Fibroblast of skin of left quadriceps (primary cell): ENCODE measurements at places on chromosomes 16 and 17.

DNA sequence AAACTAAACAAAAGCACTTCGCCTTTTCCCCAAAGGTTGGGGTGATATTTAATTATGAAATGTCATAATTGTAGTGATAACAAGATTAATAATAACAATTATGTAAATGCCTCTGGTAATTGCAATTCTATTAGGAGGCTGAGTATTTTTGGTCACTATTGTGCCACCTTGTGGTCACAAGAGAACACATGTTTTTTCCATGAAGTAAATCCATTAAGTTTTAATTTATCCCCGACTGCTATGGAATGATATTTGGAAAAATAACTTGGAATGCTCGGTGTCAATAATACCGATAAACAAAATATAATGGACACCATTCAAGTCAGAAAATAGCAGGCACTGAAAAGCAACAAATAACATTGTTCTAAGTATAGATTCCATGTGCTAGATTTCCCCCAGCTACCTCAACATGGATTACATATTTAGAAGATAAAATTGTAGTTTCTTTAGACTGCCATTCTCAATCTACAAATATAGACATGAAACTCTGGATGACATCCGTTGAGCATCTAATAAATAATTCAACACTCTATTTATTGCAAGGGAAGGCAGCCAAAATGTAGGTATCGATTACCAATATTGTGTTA is 25.0 kb upstream of the KCNJ2 start:
- no peak for DNase-seq

DNA sequence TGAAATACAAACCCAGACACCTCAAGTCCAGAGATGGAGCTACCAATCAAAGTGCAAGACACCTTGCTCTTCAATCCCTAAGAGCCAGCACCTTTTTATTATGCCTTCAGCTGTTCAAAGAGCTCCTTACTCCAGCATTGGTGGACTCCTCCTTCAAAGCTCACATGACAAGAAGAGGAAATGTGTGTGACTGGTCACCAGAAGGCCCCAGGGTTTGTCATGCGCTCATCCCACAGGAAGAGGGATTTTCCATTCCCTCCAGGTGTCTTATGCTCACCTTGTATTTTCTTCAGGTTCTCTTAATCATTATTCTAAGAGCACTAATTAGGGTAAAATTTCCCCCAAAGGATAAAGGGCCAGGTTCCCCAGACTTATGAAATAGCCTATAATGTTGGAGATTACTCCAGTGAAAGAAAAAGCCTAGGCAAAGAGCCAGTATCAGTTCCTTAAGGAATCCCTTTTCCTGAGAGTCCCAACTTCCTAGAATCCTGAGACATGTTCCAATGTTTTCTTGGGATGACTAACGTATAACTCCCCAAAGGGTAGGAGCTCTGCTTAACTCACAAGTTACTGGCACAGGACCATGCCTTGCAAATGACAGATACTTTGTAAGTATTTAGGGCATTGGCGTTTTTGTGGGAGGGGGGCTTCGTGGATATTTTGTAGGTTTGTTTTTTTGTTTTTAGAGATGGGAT is 56.9 kb upstream of the SOX9 start:
- DNase-seq: peak; percentile 3

GRCh38 chr16:70381604-70382342 is 35.1 kb downstream of the DDX19A start:
- DNase-seq: no peak

GRCh38 chr17:49104511-49105074 is 28.0 kb upstream of the B4GALNT2 start:
- DNase-seq: no peak

GRCh38 chr17:66375121-66375520 is 72.7 kb downstream of the PRKCA start:
- no peak for DNase-seq

DNA sequence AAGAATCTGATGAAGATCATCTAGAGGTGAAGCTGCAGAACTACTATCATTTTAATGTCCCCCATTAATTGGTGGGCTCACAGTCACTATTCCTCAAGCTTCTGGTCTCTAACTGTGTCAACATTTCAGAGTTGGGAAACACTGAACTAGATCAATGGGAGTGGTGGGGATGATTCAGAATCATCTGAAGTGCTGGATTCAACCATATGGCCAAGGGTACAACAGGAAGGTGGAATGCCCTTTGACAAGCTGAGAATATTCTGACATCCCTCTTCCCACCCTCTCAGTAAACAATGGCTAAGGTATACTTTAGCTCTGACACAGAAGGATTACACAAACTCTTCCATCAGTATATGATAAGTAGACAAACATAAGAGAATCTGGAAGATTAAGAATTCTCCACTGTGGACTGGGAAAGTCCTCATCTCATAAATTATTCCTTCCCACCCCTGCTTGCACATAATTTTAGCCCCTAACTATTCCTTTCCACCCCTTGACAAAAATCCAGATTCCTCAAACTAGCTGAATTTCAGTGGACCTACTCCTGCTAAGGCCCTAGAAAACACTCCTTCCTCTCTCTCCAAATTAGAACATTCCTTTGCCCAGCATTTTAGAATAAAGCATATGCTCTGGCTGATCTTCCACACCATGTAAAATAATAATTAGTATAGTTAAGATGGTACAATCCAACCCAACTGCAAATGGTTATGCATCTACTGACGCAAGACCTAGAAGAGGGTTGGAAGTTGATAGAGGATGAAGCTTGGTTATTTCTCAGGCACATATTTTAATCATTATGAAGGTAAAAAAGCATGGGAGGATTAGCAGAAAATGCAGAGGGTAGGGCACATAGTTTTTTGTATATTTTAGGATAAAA is 16.3 kb upstream of the RFFL start:
- DNase-seq: no peak

GRCh38 chr16:12272264-12272663 is 295.7 kb downstream of the SNX29 start:
- no peak for DNase-seq

DNA sequence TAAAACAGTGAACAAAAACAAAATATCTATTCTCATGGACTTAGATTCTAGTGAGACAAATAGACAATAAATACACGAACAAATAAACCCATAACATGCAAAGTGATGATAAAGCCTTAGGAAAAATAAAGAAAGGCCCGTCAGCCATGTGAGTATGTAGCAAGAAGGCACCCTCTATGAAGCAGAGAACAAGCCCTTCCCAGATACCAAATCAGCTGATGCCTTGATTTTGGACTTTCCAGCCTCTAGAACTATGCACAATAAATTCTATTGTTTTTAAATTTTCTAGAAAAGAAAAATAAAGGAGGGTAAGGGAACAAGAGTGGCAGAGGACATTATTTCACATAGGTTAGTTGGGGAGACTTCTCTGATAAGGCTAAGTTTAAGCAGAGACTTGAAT is 40.7 kb upstream of the SMURF2 start:
- DNase-seq: no peak

GRCh38 chr17:65599650-65600049 is 38.2 kb upstream of the AXIN2 start:
- DNase-seq: no peak

DNA sequence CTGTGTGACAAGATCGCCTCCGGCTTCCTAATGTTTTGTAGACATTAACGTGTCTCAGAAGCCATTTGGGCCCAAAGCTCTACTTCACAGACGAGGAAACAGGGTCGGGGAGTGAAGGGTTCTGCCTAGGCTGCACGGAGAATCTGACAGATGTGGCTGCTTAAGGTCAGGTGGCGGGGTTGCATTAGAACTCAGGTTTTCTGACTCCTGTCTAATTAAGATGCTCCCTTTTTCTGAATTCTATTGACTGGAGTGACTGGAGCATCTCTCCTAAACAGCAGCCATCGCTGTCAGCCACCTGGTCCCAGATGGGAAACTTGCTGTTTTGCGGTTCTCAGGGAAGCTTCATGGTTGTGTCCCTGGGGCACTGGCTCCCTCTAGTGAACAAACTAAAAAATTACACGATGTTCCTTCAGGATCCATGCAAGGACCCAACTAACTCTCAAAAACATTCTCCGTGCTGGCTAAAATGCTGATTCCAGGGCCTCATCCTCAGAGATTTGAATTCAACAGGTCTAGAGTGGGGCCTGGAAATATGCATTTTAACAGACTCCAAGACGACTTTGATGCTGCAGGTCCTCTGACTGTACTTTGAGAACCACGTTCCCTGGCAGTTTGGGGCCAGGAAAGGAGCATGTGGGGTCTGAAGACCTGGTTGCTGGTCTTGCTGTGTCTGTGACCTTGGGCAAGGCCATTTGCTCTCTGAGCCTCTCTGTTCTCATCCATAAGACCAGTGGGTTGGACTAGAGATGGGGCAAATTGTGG is 117.4 kb downstream of the IRF8 start:
- peak; percentile 26 for DNase-seq

GRCh38 chr17:9444687-9445086 is 130.9 kb downstream of the STX8 start:
- no peak for DNase-seq

DNA sequence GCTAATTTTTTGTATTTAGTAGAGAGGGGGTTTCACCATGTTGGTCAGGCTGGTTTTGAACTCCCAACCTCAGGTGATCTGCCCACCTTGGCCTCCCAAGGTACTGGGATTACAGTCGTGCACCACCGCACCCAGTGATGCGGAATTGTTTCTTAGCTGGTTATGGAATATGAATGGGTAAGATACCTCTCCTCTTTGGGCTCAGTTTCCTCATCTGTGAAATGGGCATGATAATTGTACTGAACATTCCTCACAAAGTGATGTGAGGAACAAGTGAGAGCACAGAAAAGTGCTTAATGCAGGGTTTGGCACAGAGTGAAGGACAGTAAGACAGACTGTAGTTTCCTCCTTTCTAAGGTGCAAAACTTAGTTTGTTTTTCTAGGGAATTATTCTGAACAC is 31.0 kb upstream of the NFAT5 start:
- DNase-seq: no peak

DNA sequence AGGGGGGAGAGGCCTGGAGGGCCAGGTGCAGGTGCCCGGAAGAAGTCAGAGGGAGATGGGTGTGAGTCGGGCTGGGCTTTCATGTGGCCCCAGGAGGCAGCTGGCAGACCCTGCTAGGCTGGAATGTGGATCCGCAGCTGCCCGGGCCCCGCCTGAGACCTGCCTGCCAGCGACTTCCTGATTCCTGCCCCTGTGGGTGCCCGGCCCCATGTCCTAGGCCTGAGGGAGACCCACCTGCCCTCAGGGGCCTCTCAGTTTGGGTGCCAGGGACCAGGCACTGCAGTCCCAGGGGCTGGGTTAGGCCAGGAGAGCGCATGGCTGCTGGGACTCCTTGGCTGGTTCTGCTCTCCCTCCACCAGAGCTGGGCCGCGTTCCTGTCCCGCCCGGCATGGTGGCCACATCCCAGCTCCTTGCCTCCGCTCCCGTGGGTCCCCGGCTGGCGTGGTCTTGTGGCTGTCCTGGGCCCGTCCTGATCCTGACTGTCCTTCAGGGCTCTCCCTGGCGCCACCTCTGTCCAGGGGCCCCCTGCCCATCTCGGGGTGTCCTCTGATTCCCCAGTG is 22.1 kb upstream of the SPNS2 start:
- DNase-seq: no peak

DNA sequence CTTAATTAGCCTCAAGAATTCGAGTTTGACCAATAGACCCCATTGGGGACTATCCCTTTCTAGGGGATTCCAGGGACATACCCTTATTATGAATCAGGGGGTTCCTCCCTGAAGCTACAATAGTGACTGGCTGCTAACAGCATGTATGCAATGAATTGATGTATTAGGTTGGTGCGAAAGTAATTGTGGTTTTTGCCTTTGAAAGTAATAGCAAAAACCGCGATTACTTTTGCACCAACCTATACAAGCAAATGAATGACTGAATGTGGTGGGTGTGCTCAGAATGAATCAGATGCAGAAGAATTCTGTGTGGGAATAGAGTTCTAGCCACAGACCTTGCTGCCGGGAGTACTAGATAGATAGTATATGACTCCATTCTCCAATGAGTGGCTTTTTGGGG is 76.7 kb downstream of the HLF start:
- peak; percentile 45 for DNase-seq

DNA sequence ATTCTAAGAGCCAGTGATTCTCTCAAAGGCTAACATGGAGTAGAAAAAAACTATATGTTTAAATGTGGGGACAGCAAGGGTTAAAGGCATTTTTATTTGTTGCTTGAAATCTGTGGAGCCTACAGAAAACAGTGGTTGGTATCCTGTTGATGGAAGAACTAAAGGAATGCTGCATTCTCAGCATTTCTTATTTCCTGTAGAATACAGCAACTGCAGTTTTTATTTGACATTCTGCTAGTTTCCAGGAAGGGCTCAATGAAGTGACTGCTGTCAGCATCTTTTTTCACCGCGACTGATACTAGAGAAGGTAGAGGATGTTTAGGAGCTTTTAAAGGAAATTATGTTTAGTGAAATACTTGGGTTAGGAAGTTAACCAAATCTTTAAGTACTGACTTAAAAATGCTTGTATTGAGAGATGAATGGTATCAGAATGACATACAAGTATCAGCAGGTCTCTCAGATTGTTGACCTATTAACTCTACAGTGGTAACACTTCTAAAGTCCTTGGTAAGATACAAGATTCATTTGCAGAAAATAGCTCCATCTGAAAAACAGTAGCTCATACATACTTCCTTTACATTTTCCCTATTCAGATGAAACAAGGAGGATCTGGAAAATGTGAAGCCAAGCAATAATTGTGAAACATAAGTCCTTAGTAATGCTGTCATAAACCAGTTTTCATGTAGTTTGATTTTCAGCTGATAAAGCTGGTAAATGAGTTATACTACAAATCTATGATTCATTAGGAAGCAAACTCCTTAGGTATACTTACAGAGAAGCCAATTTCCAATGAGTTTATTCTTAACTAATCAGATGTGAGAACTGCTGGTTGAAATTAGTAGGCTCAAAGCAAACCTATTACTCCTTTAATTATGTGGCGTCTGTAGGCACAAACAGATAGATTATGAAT is 15.2 kb downstream of the CLTC start:
- DNase-seq: no peak

DNA sequence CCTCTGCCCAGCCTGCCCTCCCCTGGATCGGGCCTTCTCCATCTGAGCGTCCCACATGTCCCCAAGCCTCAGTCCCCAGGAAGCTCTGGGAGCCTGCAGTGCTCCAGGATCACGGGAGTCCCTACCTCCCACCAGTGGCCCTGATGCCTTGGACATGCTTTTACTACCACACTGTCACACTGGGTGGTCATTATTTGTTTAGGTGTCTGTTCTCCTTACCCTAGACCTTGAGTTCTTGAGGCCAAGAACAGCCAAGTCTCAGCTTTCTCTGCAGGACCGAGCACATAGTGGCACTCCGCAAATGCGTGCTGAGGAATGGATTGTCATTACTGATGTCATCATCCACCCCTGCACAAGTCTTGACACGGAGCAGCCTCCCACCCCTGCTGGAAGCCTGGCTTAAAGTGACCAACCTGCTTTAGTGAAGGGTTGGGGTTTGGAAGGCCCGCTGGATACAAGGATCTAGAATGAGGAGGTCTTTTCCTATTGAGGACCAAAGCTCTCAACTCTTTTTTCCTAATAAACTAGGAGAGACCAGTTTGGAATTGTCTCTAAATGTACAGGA is 132.9 kb upstream of the CRHR1 start:
- DNase-seq: no peak

- no peak for DNase-seq
Observed at GRCh38 chr16:117379-118365, 20.8 kb downstream of the NPRL3 start.

DNA sequence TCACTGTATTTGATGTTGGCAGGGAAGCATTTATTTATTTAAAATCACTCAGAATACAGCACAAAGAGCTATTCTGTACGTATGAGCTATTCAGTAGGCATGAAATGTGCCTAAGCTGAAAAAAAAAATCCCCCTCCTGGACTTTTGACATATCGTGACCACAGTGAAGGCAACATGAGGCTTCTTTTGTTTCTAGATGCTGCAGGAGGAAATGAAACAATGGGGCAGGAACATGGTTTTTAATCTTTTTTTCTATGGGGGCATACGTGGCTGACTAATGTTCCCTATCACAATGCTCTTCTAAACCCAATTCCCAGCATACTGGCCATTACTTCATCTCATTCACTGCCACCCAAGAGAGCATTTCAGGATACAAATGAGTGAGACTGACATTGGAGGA is 191.0 kb upstream of the PMFBP1 start:
- no peak for DNase-seq
